ENCODE measurements at places on chromosomes 1 and 21.

DNA sequence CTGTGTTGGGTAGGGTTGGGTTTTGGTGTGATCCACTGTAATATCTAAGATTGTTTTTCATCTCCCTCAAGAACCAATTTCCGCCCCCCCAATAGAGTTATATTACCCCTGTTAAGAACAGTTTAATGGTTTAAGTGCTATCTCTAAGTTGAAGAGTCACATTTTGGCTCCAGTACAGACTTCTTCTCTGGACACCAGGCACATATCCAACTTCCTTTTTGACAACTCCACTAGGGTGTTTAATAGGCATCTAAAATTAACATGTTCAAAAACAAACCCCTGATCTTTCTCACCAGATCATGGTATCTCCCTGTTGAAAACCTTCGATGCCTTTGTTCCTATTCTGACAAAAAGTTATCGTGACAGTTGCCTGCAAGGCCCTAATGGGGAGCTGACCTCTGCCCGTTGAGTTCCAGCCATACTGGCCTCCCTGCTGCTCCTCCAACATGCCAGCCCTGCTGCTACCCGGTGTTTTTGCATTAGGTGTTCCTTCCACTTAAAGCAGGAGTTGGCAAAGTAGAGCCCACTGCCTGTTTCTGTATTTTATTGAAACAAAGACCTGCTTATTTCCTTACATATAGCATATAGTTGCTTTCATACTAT, 18.6 kb downstream of the USP24 start:
- peak; percentile 35 for DNase-seq

- DNase-seq: no peak
Observed at GRCh38 chr1:2865000-2865399, 63.5 kb upstream of the TTC34 start.

DNA sequence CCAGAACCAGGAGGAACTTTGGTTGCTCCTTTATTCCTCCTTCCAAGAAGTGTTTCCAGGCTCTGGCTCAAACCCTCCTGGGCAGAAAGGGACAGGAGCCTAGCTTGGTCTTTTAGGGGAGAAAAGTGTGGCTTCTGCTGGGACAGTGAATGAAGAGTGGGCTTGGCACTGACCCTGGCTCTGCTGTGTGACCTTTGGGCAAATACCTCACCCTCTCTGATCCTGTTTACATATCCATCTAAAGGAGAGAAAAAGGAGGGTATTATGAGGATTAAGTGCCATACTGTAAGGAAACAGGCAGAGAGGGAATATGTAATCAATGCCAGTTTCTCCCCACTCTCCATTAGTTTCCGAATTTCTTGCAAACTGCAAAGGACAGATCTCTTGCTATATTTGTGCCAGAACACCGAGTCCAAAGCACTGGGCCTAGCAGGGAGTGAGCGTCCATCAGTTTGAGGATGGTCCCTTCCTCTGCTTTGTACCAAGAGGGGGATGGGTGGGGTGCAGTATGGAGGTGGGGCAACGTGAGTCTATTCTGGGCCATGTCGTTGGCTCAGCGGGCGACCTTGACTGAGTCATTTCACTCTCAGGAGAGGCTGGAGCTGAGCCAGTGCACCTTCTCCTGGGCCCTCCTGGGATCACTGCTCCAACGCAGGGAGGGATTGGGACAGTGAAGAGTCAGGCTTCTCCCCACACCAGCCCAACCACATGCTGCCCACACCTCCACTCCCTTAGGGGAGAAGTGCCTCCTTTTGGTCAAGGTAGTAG, 38.4 kb downstream of the IGSF21 start:
- no peak for DNase-seq

- DNase-seq: no peak
Observed at GRCh38 chr1:205576805-205577761, 54.7 kb downstream of the ELK4 start.

- DNase-seq: no peak
Observed at GRCh38 chr1:217067642-217068041, 344.4 kb upstream of the ESRRG start.

GRCh38 chr21:37682966-37683365, 233.3 kb downstream of the KCNJ6 start:
- peak; percentile 77 for DNase-seq

DNA sequence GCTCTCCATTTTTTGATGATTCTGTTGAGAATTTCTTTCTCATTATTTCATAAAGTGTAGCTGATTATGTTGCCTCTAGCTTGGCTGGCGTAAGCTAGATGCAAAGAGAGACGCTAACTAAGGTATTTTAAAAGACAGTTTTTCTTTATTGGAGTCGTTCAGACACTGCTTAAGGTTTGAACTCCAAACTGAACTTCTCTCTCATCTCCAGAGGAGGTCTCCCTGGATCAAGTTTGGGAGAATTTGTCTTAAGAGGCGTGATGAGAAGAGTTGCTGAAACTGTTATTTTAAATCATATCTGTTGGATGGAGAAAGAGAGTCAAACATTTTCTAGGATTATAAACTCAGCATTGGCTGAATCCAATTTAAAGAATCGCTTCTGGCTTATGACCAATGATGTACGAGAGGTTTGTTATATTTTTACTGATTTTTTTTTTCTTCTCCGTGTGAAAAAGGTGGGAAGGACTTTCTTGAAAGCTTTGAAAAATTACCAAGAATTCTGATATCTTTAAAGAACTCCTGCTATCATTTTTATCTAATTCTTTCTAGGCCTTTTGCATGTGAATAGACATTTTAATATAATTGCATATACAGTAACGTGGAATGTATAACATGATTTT, 34.0 kb downstream of the MAP3K7CL start:
- peak; percentile 88 for DNase-seq

GRCh38 chr1:65149351-65150107, 1.5 kb downstream of the AK4 start:
- no peak for DNase-seq

- DNase-seq: no peak
Observed at GRCh38 chr21:31399591-31399990, 55.5 kb upstream of the TIAM1 start.

DNA sequence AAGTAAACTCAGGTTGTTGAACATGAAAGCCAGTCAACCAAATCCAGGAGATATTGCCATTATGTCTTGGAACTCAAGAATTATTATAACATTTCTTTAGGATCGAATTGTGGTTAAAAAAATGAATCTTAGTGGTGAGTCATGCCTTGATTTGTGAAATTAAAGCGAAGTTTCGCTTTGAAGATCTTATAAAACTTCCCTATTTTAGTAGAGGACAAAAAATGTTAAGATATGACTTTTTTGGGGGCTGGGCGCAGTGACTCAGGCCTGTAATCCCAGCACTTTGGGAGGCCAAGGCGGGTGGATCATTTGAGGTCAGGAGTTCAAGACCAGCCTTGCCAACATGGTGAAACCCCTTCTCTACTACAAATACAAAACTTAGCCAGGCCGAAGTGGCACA, 39.5 kb upstream of the PTBP2 start:
- no peak for DNase-seq

GRCh38 chr1:36585569-36586548, 103.1 kb upstream of the CSF3R start:
- no peak for DNase-seq

Measured in muscle of leg (tissue), 16 donors.